Muscle of leg (tissue), 16 donors: ENCODE measurements at places on chromosomes 7 and 10. TPM values are rescaled to one million over a fixed set of nuclear protein-coding genes. Genes with fewer than 3 reads are reported as not detected.

DNA sequence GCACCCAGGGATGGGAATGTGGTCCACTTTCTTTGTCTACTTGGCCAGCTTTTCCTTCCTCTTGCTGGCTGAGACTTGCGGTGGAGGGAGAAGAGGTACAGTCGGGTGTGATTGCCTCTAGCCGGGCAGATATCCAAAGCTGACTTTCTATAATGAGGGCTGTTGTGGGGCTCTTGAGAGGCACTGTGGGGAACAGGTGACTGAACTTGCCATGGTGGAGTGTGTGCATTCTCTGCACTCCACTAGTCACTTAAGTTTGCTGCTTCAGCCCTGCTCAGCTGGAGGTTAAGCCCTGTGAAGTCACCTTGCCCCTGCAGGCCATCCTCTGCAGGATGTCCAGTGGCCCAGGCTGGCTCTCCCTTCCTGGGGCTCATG lies 116.6 kb downstream of the AOAH start:
- DNase-seq, result no peak

DNA sequence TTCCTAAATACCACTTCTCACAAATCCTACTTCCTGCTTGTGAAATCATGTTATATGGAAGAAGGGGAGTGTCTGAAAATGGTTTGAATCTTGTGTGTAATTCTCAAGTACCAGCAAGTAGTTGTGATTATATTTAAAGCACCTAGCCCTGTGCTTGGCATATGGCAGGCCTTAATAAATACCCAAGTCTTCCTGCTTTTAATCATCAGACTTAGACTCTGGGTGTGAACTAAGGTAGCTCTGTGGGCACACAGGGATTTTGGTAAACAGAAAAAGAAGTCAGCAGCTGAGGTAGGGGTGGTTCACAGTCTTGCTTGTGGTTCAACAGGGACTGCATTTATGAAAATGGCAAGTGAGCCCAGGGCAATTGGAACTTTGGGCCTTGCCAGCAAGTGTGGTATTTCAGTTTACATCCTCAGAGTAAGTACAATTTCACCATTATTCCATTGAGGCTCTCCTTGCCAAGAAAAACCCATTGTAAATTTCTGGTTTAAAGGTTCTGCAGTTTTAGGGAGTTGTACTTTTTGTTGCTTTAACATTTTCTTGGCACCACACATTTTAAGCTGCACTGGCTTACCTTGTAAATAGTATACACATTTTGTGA lies 215.5 kb downstream of the AUTS2 start:
- peak; percentile 34 for DNase-seq

HUS1 gene
- 15.0 TPM for total RNA-seq

GRCh38 chr7:17771901-17772408 lies 168.3 kb downstream of the SNX13 start:
- DNase-seq, result no peak

DNA sequence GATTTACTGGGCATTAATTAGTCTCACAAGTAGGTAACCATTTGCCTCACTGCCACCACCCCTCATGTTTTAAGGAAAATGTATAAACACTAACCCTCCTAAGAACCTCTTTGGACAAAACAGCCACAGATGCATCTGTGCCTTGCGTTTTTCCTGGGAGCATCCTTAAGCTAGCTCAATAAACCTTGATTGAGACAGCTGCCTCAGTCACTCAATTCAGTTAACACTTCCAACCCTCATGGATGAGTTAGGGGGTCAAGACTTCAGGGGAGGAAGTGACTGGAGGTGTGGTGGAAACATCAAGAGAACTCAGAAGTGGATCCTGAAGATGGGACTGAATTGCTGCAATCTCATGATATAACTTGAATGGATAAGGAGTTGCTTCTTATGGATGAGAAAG lies 31.5 kb downstream of the CUL2 start:
- DNase-seq, result no peak

GRCh38 chr7:158101821-158102450 lies 485.7 kb downstream of the PTPRN2 start:
- no peak for DNase-seq

GRCh38 chr7:95922191-95922590 lies 149.8 kb downstream of the DYNC1I1 start:
- DNase-seq, result no peak

- DNase-seq, result no peak
Observed at GRCh38 chr10:119673271-119673670, 22.1 kb downstream of the BAG3 start.

DNA sequence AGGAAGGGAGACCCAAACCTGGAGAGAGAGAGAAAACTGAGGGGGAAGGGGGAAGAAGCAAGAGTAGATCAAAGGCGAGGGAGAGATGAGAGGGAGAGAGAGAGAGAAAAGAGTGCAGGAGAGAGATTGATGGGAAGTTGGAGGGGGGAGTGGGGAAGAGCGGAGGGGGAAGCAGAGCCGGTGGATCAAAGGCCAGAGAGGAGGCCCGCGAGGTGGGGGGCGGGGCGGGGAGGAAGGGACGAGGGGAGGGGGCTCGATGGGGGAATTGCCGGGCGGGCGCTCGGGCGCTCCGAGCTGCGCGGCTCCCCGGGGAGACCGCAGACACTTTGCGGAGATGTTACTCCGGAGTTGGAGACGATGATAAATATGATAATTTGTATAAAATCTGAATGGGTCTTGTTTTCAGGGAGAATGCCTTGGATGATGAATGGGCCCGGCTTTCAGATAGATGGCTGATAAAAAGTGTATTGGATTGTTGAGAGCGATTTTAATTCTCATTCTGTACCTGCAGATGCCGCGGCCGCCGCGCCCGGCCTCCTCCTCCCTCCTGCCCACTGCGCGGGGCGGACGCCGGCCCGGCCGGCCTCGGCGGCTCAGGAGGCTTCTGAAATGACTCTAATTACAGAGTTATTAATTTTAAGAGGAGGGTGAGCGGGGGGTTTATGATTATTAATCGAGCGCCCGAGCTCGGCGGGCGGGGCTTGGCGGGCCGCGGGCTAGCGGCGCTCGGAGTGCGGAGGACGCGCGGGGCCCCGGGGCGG lies 21.4 kb upstream of the PAX2 start:
- DNase-seq, result no peak

- no peak for DNase-seq
Observed at GRCh38 chr10:8035641-8036470, 18.6 kb upstream of the GATA3 start.

KNDC1 gene
- 2.7 TPM for total RNA-seq

DNA sequence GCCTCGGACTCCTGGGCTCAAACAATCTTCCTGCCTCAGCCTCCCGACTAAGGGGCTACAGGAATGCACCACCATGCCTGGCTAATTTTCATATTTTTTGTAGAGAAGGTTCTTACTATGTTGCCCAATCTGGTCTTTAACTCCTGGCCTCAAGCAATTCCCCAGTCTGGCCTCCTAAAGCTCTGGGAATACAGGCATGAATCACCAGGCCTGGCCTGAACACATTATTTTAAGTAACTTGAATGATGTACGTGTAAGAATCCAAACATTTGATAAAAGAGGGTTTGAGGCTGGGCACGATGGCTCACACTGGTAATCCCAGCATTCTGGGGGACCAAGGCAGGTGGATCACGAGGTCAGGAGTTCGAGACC lies 13.0 kb upstream of the BAMBI start:
- no peak for DNase-seq

DNA sequence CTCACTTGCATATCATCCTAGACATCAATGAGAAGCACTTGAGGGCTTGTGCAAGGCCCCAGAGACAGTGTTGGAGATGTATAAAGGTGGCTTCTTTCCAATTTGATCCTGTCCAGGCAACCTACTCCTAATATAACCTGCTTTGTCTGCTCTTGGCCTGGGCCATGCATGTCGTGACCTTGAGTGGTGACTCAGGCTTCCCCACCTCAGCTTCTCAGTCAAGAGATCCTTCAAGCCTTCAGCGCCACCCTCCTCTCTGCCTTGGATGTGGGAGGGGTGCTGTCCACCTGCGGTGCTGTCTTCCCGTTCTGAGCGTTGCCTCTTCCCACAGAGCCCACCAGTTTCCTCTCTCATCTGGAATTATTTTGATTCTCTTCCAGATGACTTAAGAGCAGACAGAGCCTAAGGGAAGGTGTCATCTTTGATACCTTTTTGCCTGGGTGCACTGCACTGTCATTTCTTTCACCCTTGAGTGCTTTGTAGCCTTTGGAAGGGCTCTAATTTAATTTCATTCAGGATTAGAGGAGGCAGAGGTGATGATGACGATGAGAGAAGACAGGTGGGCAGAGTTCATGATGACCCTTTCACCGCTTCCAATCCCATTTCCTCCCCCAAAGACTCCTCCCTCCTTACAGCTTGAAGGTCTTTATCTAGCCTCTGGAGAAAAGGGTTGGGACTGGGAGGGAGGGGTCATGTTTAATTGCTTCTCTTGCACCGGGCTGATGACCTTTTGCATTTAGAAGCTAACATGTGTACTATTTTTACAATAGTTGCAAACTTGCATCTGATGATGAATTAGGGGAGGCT lies 6.9 kb downstream of the LSMEM1 start:
- no peak for DNase-seq

DNA sequence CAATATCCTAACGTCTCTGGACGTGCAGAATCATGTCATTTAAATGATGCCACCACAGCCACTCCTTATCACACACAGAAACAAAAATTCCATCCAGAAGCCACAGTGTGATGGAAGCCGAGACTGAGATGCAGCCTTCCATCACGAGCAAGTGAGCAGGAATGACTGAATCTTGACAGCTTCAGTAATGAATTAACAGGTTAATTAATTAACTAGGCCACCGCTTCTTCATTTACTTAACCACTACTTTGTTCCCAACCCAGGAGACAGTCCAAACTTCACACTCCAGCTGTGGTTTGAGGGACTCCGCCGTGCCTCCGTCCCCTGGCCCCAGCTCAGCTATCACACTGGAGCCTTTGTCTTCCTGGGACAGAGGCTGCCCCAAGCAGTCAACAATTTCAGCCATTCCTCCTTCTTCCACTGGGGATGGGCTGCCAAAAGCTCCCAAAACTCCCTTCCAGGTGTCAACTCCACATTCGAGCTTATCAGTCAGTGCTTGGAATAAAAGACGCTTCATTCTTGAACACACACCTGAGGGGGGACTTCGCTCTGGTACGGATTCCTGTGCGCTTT lies 65.9 kb downstream of the FGFR2 start:
- no peak for DNase-seq

GRCh38 chr10:110641256-110641655 lies 2.9 kb upstream of the RBM20 start:
- no peak for DNase-seq

DNA sequence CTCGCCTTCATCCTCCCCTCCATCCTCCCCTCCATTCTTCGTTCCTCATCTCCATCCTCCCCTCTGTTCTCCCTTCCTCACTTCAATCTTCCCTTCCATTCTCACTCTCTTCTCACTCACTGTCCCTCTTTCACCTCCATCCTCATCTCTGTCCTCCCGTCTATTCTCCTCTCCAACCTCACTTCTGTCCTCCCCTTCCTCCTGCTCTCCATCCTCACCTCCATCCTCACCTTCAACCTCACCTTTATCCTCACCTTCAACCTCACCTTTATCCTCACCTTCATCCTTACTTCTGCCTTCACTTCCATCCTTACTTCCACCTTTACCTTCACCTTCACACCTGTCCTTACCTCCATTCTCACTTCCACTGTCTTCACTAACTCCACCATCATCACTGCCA lies 11.3 kb upstream of the RABGEF1 start:
- no peak for DNase-seq

- DNase-seq, result no peak
Observed at GRCh38 chr7:22210355-22210754, 146.6 kb downstream of the RAPGEF5 start.

DNA sequence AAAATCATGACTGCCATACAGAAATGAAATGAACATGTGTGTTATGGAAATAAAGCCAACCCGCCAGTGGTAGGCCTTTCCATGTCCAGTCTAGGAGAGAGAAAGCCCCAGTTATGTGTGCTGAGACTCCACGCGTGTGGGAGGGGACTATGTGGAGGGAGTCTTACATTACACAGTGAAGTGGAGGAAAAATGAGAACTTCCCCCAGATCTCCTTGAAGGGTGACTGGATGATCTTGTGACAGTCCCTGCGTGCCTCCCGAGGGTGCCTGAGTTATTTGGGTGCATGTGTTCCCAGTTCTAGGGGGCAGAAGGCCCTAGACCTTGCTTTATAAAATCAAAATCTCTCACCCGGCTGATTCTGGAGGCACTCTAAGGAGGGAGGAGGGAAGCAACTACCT lies 24.2 kb downstream of the UPP1 start:
- no peak for DNase-seq

- DNase-seq, result peak; percentile 56
Observed at GRCh38 chr7:30028749-30029635, 780 bp downstream of the PLEKHA8 start.

LMBR1 gene
- total RNA-seq, result 42.8 TPM

GRCh38 chr10:127587668-127588365 lies 38.7 kb downstream of the NPS start:
- peak; percentile 12 for DNase-seq
